ENCODE measurements at places on chromosomes 11 and 22. TPM values are rescaled to one million over a fixed set of nuclear protein-coding genes. Genes with fewer than 3 reads are reported as not detected.

Gene KRTAP5-8
- 0.24 TPM for total RNA-seq

DNA sequence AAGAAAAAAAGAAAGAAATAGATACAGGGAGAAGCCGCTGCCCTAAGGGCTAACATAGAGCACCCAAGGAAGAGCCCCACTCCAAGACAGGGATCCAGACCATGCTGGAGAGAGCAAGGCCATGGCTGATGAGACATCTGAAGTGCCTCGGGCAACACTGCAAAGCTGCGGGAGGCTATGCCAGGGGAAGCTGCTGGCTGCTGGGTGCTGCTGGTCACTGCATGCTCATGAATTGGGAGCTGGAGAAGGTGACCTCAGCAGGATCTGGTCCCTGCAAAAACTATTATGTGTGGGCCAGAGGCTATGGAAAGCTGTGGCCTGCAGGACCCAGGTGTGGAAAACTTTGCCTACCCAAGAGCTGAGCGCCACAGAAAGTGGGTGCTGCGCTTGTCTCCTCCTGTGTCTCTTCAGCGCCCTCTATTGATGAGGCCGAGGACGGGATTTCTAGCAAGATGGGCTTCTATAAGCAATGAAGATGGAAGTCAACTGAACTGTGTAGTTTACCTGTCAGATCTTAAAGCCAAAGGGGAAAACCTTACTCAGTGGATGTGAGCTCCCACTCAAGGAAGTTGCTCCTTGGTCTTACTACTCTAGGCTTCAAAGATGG is 17.3 kb upstream of the SLC29A2 start:
- no peak for DNase-seq

Gene LINC01488
- total RNA-seq: 1.4 TPM

Gene TRIM48
- total RNA-seq: not detected

DNA sequence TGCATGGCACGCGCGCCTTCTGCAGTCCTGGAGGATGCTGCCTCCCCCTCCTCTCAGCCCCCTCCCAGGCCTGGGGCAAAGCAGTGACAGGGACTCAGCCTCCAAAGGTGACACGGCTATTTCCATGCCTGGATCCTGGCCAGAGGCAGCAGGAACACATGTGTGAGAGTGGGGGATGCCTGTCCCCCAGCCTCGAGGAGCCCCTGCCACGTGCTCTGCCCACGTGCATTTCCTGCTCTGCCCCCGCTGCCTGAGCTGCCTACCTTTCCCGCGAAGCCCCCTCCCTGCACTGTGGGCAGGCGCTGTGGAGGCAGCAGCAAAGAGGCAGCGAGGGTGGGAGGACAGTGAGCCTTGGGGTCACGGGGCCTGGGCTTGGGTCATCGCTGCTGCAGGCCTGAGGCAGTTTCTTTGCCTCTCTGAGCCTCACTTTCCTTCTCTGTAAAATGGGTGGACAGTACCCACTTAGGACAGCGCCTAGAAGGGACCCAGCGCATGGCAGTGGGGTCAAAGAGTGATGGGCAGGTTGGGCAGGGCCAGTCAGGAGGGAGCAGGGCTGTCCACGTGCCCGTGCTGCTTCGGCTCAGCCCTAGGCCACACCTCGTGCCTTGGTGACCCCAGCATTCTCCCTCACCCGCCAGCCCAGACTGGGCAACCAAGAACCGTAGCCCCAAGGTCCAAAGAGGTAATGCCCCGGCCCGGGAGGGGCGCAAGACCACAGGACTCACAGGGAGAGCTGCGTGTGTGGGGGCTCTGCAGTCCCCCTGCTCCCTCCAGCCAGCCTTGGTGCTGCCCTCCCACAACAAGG is 48.6 kb downstream of the FLRT1 start:
- no peak for DNase-seq

- DNase-seq: no peak
These were observed 21.2 kb downstream of the ARRB1 start for GRCh38 chr11:75330291-75330690.

DNA sequence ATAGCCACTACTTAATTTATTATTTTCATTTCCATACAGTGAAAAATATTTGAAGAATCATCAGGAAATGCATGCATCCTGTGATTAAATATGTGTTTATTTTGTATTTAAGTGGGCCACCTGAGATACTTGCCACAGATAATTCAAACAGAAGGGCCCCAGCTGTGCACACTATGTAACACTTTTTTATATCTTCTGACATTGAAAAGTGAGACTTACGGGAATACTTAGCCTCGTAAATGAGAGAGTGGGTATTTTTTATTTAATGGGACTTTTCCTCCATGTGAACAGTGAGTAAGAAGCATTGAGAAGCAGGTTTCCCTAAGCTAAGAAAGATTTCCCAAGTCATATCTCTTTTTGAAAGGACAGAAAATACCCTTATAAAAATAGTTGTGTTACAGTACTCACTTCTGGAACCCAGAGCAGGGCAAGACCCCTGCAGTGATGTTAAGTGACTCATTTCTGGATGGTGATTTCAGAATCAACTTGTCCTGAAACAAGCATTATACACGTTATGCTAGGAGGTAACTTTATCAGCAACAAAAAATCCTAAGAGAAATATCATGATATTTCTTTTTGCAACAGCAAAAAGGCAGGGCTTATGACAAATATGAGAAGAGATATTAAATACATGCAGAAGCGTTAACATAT is 478.1 kb upstream of the CHORDC1 start:
- no peak for DNase-seq

- DNase-seq: no peak
These were observed 3.4 kb downstream of the USP2 start for GRCh38 chr11:119377961-119378667.

Gene CWC15
- total RNA-seq: 74.9 TPM

Gene OR10G7
- not detected for total RNA-seq

- no peak for DNase-seq
These were observed 20.5 kb downstream of the TST start for GRCh38 chr22:36998620-36999351.

Gene MDK
- total RNA-seq: 2,040 TPM
